ENCODE measurements at places on chromosomes 1 and 21.

DNA sequence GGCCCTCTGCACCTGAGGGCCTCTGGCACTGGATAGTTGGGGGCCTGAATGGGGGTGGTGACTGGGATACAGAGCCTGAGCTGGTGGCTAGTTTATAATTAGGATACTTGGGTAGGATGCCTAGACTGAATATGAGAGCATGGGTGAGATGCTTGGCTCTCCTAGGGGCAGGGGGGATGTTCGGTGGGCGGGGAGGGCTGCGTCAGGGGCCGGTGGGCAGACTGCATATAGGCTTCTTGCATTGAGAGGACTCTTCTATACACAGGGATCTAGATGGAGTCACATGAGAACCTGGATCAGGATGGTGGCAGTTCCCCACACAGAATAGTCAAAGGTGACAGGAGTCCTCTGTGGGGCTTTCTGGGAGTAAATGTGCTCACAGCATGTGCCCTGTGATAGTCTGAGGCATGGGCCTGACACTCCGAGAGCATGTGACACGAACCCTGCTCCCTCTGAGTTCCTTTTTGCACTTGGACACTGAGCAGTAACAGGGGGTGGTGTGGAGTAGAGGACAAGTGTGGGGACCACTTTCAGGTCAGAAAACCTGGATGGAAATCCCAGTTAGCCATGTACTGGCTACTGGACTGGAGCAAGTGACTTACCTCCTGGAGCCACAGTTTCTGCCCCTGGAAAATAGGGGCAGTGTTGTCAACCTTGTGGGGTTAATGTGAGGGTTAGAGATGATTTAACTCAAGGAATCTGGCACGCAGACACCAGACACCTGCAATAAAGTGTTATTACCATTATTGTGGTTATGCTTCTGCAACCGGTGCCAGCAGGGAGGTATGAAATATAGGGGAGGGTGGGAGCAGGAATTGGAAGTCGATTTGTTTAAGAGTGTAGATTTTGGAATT lies 2.2 kb downstream of the MAP7D1 start:
- DNase-seq = no peak

GRCh38 chr1:231039161-231040018 lies 664 bp downstream of the FAM89A start:
- peak; percentile 16 for DNase-seq

GRCh38 chr1:203089651-203090045 lies 3.8 kb upstream of the MYOG start:
- no peak for DNase-seq

DNA sequence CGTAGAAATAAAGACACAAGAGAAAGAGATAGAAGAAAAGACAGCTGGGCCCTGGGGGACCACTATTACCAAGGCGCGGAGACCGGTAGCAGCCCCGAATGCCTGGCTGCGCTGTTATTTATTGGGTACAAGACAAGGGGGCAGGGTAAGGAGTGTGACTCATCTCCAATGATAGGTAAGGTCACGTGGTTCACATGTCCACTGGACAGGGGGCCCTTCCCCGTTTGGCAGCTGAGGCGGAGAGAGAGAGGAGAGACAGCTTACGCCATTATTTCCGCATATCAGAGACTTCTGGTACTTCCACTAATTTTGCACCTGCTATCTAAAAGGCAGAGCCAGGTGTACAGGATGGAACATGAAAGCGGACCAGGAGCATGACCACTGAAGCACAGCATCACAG lies 4.1 kb upstream of the TPRG1L start:
- no peak for DNase-seq

- DNase-seq = no peak
These were observed 20.2 kb upstream of the ZBTB21 start for GRCh38 chr21:42030311-42030710.

GRCh38 chr1:40476924-40477677 lies at the start of gene ZFP69:
Gene ZFP69, plus strand, starts transcription at chr1:40477290. Its CDS starts 2,072 bp downstream, at chr1:40479362.
- peak; percentile 61 for DNase-seq

- DNase-seq = no peak
These were observed 1.7 kb downstream of the C1QB start for GRCh38 chr1:22654692-22655091.

- no peak for DNase-seq
These were observed 25.0 kb downstream of the TTC39A start for GRCh38 chr1:51305371-51305823.

- DNase-seq = no peak
These were observed 19.9 kb upstream of the DNAJC6 start for GRCh38 chr1:65289449-65289848.

DNA sequence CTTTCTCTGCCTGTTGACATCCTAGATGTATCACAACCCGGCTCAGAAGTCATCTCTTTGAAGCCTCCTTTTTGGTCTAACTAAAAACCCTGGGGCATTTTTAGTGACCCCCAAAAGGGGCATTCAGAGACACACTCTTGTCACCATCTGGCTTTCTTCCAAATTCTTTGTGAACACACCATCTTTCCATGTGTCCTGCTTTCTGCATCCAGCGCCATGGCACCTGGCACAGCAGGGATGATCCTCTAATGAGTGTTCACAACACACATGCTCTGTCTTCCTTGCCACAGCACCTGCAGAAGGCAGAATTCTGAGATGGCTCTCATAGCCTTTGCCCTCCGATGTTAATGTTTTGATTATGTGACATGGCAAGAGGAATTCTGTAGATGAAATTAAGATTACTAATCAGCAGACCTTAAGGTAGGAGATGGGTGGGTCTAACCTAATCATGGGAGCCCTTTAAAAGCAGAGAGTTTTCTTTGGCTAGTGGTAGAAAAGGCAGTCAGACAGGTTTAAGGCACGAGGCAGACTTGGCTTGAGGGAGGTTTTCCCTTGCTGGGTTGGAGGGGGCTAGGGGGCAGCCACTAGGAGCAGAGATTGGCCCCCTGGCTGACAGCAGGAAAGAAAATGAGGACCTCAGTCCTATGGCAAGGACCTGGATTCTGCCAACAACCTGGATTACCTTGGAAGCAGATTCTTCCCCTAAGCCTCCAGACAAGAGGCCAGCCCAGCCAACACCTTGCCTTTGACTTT lies 4.9 kb upstream of the TMEM61 start:
- no peak for DNase-seq
